ENCODE measurements at places on chromosomes 13 and 19.
A peak's percentile ranks its signal among the peaks of the same experiment; 100 is the strongest.

DNA sequence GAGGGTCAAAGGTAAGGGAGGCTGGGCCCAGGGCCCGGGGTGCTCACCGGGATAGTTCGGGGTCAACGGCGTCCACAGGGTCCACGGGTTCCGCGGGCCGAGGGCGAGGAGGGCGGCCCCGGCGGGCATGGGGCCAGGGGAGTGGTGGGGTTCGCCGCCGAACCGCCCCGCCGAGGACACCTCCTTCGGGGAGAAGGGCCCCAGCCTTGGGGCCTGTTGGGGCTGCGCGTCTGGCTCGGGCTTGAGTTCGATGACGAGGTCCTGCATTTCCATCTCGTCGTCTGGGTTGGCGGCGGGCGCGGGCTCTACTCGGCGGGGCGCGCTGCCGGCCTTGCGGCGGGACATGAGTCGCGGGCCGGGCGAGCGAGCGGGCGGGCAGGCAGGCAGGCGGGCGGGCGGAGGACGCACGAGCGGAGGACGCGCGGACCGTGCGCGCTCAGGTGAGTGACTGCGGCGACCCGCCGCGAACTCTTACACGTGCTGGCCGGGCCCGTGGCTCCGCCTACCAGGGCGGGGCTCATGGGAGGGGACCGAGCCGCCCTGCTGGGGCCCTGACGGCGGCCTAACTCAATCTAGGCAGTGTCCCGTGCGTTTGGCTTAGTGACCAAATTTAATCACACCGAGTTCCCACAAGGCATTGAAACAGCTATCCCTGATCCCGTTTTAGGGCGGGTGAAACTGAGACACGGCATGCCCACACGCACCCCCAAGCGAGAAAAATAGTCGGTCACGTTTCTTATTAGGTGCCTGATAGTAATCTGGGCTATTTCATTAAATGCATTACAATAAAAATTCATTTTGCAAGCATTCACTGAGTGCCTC, at the start of gene ZNF296:
TSS of gene ZNF296 (minus strand) at position 450 of the 822 bp plus-strand sequence. CDS start at position 345, 105 bp downstream.
- peak; percentile 49 for DNase-seq

- no peak for DNase-seq
Measured at GRCh38 chr19:3617463-3617862, 9.1 kb downstream of the CACTIN start.

- DNase-seq = no peak
Measured at GRCh38 chr13:97460004-97460775, 26.2 kb downstream of the RAP2A start.

GRCh38 chr13:36343766-36344165, 2.4 kb downstream of the SPART start:
- DNase-seq = no peak

- peak; percentile 96 for DNase-seq
Measured at GRCh38 chr19:18951721-18952281, 10.8 kb upstream of the HOMER3 start.

DNA sequence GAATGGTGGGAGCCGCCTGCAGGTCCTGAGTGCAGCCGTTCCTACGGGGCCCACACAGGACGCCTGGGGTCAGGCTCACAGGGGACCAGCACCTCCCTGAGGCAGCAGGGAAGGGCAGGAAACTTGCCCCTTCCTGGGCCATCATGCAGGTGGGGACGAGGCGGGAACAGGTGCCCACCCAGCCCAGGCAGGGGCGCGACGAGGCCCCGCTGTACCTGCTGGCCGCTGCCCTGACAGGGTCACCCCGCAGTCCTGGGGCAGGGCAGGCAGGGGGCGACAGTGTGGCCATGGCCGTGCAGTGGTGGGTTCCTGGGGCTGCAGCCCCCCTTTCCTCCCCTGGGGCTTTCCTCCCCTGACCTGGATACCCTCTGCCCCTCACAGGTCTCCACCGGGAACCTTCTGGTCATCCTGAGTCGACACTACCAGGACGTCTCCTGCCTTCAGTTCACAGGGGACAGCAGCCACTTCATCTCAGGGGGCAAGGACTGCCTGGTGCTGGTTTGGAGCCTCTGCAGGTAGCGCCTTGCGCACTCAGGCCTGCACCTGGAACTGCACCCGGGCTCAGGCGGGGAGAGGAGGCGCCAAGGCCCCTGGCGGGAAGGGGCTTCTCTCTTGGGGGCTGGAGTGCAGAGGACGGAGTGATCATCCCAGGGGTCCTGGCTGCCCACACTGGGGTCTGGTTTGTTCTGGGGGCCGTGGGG, 5.4 kb downstream of the WDR18 start:
- DNase-seq = no peak

GRCh38 chr13:69283837-69284236, 823.8 kb upstream of the ATXN8OS start:
- DNase-seq = no peak
